ENCODE measurements at places on chromosomes 2 and 18.

GRCh38 chr2:206480620-206481019 is 37.3 kb downstream of the ADAM23 start:
- H3K27me3 ChIP-seq: no peaks in the 10 kb centered on the region
- no peak overlapping the region for H3K27ac ChIP-seq
- DNase-seq: no peak
- H3K36me3 ChIP-seq: no peaks in the 10 kb centered on the region
- no peak overlapping the region for H3K4me3 ChIP-seq

DNA sequence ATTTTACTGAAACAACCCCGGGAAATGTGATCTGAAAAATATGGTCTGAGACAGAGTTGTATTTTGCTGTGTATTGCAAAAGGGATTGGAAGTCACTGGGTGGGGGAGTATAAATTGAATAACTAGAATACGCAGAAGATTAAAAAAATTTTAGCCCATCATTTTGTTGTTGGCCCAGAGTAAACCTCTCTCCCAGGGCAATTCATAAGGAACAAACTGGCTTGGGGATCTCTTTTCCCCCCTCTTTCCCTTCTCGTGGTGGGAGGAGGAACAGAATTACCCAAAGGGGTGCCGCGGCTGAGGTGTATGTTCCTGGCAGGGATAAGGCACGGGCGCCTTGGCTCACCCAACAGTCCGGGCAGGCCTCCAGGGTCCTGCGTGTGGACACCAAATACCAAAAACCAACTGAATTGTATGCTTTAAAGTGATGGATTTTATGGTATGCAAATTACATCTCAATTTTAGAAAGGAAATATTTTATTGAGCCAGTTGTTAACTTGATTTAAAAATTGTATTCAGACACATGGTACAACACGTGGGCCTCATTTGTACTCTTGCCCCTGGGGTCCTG is 121.2 kb upstream of the SPRED2 start:
- no peaks in the 10 kb centered on the region for H3K4me1 ChIP-seq
- H3K36me3 ChIP-seq: no peaks in the 10 kb centered on the region
- no peak overlapping the region for H3K4me3 ChIP-seq
- DNase-seq: no peak
- H3K27me3 ChIP-seq: no peaks in the 10 kb centered on the region

GRCh38 chr18:68721681-68722583 is 7.0 kb upstream of the TMX3 start:
- DNase-seq: no peak
- H3K36me3 ChIP-seq: no peaks in the 10 kb centered on the region
- peak overlapping the region; percentile 49 for H3K4me3 ChIP-seq
- H3K4me1 ChIP-seq: peaks cover 16% of the 10 kb centered on the region
- H3K27me3 ChIP-seq: no peaks in the 10 kb centered on the region

- H3K36me3 ChIP-seq: peaks cover 34% of the 10 kb centered on the region
- H3K27me3 ChIP-seq: no peaks in the 10 kb centered on the region
Measured at GRCh38 chr2:85314884-85315242, 12.9 kb downstream of the TGOLN2 start.

DNA sequence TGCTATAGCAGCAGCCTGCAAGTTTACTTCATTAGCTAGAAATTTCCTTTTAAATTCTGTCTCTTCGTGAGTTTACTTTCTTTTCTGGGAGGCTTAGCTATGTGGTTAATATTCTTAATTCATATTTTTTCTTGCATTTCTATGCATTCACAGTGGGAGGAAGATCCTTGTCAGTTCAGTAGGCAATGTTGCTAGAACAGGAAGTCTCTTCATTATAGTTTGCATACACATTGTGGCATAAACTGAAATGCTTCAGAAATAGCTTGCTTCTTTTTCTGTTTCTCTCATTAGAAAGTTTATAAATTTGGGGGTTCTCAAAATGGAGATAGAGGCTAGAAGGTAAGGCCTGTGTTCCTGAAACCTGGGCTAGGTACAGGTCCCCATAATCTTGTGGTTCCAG is 8.1 kb upstream of the ARHGAP15 start:
- peaks cover 44% of the 10 kb centered on the region for H3K4me1 ChIP-seq
- no peaks in the 10 kb centered on the region for H3K27me3 ChIP-seq
- H3K4me3 ChIP-seq: no peak overlapping the region
- DNase-seq: no peak

DNA sequence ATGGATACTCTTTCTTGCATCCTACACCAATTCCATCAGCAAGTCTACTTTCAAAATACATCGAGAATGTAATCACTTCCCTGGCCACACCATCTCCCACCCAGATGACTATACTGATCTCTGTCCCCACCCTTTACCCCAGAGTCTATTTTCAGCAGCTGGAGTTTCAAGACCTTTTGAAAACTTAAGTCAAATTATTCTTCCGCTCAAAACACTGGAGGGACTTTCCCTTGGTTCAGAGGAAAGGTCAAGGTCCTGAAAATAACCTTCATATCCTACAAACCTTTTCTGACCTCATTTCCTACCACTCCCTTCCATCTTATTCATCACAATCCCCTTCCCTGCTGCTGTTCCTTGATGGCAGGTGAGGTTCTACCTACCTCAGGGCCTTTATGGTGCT is 58.8 kb upstream of the LYPD6 start:
- no peaks in the 10 kb centered on the region for H3K27me3 ChIP-seq
- no peaks in the 10 kb centered on the region for H3K36me3 ChIP-seq
- no peak overlapping the region for H3K4me3 ChIP-seq
- H3K4me1 ChIP-seq: no peaks in the 10 kb centered on the region

GRCh38 chr18:69401972-69402532 is 1.4 kb downstream of the DOK6 start:
- H3K36me3 ChIP-seq: no peaks in the 10 kb centered on the region
- peaks cover 4% of the 10 kb centered on the region for H3K27me3 ChIP-seq
- no peak for DNase-seq
- no peak overlapping the region for H3K4me3 ChIP-seq

DNA sequence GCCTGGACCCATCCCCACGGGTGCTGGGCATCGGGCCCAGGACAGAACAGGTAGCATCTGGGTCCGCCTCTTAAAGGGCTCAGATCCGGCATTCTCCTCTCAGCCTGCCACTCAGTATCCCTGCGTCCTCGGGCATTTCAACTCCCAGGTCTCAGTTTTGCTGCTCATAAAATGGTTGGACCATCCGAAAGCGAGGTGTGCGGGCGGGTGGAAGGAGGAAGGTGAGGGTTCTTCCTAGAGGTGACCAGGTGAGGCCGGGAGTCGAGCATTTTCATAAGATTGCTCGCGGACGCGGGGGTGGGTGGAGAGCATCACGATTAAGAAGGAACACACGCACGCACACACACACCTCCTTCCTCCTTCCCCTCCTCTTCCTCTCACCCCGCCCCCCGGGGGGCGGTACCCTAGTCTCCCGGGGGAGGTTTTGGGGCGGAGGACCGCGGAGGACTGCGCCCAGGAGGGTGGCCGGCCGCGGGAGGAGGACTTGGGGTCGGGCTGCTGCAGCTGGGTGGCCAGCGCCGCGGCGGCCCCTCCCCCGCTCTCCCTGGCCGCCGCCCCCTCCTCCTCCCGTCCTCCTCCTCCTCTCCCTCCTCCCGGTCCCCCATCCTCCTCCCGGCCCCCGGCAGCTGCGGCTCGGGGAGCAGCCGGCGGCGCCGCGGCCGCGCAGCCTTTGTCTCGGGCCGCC is 97.9 kb upstream of the GPR45 start:
- peaks cover 7% of the 10 kb centered on the region for H3K27me3 ChIP-seq
- DNase-seq: no peak
- peaks cover 3% of the 10 kb centered on the region for H3K4me1 ChIP-seq

All from CD4-positive, alpha-beta memory T cell (primary cell).